Brain (organoid and tissue), 16 donors: ENCODE measurements at places on chromosomes 1 and 21.

GRCh38 chr1:198168227-198168626 is 11.4 kb downstream of the NEK7 start:
- no peak for DNase-seq

- no peak for DNase-seq
These were observed 135.7 kb upstream of the ZC3H12A start for GRCh38 chr1:37338658-37339057.

DNA sequence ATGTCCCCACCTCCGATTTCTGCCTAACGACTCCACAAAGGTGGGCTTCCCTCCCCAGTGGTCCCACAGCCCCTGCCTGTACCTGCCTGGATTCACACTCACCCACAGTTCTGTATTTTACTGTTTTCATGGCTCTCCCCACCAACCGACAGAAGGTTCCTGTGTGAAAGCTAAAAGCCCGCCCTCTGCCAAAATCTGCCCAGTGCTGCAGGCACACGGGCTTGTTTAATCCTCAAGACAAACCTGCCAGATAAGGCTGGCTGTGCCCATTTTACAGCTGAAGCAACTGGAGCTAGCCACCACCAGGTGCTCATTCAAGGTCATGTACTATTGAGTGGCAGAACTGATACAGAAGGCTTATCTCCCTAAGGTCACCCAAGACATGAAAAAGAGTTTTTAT is 114.5 kb downstream of the HIVEP3 start:
- DNase-seq = no peak

GRCh38 chr1:58584082-58584895 is 7.2 kb upstream of the TACSTD2 start:
- DNase-seq = no peak

GRCh38 chr1:111904478-111905218 is 84.8 kb downstream of the KCND3 start:
- peak; percentile 72 for DNase-seq
